HL-60 (cell line): ENCODE measurements at places on chromosomes 12 and 14.
A peak's percentile ranks its signal among the peaks of the same experiment; 100 is the strongest.

- DNase-seq = no peak
Observed at GRCh38 chr12:98582093-98582492, 11.4 kb upstream of the SLC25A3 start.

DNA sequence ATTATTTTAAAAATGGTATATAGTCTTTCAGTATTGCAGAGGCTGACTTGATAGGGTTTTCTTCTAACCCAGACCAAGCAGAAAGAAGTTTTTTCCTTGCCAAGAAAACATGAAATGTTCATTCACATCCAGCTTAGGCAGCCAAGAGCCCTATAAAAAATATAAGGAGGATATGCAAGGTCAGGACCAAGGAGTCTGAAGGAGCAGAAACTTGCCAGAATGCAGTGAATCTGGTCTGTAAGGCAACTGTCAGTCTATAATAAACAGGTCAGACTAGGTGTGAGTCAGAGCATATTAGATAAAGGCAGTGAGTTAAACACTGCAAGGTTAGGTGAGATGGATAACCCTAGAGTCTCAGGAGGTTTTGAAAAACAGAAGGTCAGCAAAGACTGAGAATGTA is 645.5 kb downstream of the C12orf50 start:
- no peak for DNase-seq

GRCh38 chr12:72618764-72619163 is 346.6 kb downstream of the TRHDE start:
- DNase-seq = no peak

GRCh38 chr12:49366652-49367380 is 446 bp upstream of the SPATS2 start:
- peak; percentile 87 for DNase-seq

GRCh38 chr12:53985994-53986685 is 1.2 kb downstream of the HOXC10 start:
- DNase-seq = no peak

DNA sequence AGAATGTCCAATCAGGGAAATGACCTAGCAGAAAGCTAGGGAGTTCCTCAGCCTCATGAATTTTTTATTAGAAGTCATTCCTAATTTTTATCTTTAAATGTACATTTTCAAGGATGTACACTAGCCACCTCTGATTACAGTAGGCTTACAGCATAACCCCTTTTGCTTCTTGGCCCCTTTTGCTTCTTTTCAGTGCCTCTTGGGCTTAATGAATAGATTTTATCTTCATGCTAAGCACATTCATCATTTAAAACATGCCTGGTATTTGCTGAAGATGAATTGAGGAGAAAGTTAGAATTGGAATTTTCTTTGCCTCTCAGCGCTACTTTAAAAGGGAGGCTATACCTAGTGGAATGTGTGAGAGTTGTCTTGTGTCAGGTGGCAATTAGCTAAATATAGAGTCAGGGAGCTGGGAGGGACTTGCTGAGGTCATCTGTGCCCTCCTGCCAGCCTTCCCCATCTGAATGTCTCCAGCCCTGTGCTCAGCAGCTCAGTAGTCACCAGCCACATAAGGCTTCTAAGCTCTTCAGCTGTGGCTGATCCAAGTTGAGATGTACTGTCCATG is 132.1 kb downstream of the SAMD4A start:
- DNase-seq = no peak

GRCh38 chr14:86296173-86296572 is 766.2 kb downstream of the FLRT2 start:
- no peak for DNase-seq
